ENCODE measurements at places on chromosomes 16 and 17. TPM values are rescaled to one million over a fixed set of nuclear protein-coding genes. Genes with fewer than 3 reads are reported as not detected.

- DNase-seq, result no peak
Observed at GRCh38 chr16:31880322-31880979, 6.8 kb downstream of the ZNF267 start.

DNA sequence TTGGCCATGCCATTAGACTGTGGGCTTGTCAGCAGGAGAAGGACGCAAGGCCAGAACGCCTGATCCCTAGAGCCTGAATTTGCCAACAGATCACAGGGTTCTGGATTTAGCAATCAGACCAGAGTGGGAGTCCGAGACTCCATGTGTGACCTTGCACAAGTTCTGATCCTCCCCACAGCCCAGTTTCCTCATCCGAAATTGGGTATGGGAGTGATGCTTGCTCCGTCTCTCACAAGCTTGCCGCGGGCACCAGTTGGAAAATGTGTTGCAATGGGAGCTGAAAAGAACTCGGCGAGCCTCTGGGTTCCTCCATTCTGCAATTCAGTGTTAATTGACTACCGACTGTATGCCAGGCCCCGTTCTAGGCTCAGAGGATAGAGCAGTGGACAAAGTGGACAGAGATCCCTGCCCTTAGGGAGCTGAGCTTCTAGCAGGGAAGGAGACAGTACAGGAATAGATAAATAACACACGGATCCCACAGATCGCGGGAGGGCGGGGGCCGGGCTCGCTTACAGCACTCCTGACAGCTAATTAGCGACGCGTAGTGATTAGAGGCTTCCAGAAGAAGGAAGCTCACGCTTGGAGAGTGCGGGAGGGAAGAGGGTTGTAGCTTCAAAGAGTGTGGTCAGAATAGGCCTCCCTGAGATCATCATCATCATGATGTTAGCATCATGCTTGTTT, 150.4 kb upstream of the CIBAR2 start:
- DNase-seq, result no peak

- DNase-seq, result no peak
Observed at GRCh38 chr16:88770461-88771293, 14.3 kb downstream of the PIEZO1 start.

Gene ST6GALNAC2
- 3.0 TPM for total RNA-seq

Gene TP53TG3F
- total RNA-seq, result not detected

DNA sequence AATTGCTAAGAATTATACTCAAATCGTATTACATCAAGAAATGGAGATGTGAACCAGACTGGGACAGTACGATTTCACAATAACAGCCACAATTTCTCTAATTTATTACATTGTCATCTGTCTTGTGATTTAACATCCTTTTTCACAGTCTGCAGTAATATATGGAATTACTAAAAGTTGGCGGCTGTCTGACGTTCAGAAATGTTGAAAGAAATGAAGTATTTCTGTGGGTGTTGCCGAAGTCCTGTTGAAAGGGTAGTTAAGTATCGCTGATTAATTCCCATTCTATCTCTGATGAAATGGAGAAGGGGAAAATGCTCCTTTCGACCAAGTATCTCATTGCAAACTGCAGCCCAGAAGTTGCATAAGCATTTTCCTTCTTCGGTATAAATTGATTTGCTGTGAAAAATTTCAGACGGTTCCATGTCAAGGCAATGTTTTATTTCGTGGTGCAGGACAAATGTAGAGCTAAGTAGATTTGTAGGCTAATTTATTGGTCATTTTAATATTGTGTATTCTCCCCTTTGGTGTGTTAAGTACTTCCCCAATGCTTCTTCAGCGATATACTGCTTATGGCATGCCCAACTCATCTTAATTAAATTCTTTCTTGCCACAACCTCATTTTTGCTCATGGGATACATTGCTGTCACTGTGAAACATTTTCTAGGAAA, 775.2 kb upstream of the RBFOX1 start:
- DNase-seq, result no peak

Gene CLEC3A
- not detected for total RNA-seq

DNA sequence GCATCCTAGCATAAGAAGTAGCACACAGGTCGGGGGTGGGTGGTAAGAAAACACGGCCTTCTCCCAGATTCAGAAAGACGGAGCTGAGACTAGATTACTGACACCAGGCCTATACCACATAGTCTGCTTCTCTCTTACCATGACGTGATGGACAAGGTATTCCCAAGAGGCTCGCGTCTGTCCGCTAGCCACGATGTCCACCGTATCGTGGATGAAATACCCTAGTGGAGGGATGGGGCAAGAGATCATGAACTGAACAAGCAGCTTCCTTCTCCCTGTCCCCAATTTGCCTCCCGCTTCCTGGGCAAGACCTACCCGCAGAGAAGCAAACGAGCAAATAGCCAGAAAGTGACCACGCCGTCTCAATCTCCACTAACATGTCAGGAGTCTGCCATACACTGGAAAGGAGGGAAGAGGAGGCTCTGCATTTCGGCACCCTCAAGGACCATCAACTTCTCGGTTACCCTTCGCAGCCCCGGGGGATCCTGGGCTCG, 820 bp downstream of the TLCD1 start:
- no peak for DNase-seq

GRCh38 chr16:53583401-53583800, 80.4 kb upstream of the AKTIP start:
- no peak for DNase-seq

- no peak for DNase-seq
Observed at GRCh38 chr17:36862116-36862920, 75.0 kb upstream of the LHX1 start.

Gene ZC3H18
- total RNA-seq, result 23.2 TPM

DNA sequence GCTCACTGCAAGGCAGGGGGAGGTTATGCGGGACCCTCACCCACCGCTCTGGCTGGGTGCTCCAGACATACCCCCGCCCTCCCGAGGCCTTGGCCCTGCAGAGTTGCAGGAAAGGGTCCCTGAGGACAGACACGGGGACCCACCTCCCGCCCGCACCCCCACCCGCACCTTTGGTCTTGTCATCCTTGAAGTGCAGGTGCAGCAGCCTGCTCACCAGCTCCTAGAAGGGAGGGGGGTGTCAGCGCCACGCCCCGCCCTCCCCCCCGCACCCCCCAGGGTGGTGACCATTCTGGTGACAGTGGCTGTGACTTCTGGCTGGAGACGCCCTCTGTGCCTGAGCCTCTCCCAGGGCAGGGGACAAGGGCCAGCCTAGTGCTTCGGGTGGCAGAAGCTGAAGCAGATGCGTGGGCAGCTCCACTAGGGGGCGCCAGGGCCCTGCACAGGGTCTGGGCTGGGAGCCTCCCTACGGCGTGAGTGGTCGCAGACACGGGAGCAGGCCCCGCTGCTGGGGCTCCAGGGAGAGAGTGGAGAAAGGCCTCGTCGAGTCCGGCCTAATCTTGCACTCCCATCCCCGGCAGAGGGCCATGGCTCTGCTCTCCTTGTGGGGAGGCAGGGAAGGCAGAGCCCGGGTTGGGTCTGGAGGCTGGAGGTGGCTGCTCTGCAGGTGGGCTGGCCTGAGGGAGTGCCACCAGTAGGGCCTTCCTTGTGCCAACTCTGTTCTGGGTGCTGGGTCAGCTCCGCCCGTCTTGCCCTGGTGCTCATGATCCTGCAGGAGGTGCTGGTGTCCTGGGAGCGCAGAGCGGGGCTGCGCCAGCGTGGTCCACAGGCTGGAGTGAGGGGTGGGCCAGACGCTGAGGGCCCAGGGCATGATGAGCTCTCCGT, 2.7 kb downstream of the CENPX start:
- DNase-seq, result no peak

Gene GNAO1
- total RNA-seq, result 39.1 TPM

Gene CDK5R1
- 0.93 TPM for total RNA-seq

- no peak for DNase-seq
Observed at GRCh38 chr17:60944751-60945150, 267.1 kb downstream of the BCAS3 start.

- no peak for DNase-seq
Observed at GRCh38 chr16:13926891-13927290, 6.9 kb downstream of the ERCC4 start.

GRCh38 chr16:11716336-11716735, 26.3 kb downstream of the TXNDC11 start:
- DNase-seq, result no peak

DNA sequence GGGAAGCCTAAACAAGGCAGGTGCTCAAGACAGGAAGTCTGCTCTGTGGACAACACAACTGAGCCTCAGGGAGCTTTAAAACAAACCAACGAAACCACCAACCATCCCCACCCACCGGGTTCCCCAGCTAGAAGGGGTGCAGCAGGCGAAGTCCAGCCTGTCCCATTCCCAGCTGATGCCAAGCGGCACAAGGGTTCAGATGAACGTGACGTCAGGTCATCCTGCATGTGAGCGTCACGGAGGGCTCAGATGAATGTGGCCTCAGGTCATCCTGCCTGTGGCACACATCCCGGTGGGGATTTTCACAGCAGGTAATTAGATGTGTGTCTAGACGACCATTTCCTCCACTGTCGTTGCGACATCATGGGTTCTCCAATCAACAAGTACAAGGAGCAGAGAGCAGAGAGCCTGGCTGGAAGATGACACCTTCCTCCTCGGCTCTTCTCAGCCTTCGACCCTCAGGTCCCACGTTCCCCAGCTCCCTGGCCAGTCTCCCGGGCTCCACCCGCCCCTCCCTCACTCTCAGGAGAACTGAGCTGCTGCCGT, 246.5 kb downstream of the FOXL1 start:
- DNase-seq, result no peak

- no peak for DNase-seq
Observed at GRCh38 chr17:37361543-37361942, 14.2 kb upstream of the C17orf78 start.

DNA sequence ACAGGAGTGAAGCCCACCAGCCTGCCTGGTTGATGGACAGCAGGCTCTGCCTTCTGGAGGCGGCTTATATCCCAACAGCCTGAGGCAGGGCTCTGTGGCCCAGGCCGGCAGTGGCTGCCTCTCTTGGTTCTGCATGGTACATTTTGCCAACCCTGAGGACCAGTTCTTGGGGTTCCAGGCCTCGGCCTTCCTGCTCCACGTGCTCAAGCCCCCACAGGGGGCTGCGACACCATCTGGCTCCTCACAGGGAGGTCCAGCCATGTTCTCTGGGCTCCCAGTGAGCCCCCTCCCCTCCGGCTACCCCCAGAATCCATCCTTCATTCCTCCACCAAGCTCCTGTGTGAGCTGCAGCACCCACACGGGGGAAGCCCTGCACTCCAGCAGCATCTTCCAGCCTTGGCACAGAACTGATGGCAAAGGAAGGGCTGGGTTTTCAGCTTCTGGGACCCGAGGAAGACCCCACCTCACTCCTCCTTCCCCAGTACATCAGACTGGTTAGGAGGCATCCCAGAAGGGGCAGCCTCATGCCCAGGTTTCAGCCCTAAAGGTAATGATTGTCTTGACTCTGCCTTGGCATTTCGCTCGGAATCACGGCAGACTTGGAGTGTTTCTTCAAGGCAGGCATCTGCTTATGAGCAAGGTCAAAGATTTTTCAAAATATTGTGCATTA, 231.2 kb downstream of the CPPED1 start:
- peak; percentile 58 for DNase-seq

DNA sequence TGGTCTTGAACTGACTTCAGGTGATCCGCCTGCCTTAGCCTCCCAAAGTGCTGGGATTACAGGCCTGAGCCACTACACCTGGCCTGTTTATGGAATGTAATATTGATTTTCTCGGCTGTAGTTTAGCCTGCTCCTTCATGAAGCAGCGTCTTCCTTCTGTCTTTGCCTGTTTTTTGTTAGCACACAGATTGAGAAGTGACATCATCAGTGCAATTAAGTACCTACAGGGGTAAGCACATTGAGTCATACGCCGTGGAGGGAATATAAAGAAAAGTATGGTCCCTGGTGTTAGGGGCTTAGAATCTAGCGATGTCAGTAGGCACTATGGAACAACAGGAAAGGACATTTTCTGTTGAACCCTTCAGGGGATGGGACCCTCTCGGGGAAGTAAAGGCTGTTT, 48.7 kb upstream of the SEC14L1 start:
- DNase-seq, result no peak

Gene CRISPLD2
- total RNA-seq, result 311 TPM

Gene ARL6IP1
- total RNA-seq, result 56.7 TPM

GRCh38 chr16:48385253-48386150, at the start of gene SIAH1:
TSS of gene SIAH1 (minus strand) at chr16:48385413. CDS start at chr16:48362428, 22,985 bp downstream.
- DNase-seq, result peak; percentile 95

Gene MRM3
- 7.8 TPM for total RNA-seq

Gene FBXW10
- total RNA-seq, result 0.14 TPM

DNA sequence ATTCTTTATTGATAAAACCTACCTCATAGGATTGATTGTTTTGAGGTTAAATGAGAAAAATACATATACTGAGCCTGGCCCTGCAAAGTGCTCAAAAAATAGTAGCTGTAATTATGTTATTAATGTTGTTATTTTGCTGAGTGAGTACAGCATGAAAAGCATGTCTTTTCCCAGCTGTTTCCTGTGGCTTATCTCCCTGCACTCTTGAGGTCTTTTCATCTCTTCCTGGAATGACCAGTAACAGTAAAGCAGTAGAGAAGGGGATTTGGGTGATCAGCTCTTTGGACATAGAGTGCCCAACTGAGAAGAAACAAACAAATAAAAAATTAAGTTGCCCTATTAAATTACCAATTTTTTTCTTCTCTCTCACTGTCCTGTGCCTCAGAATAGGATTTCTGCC, 53.7 kb downstream of the NFAT5 start:
- DNase-seq, result no peak

GRCh38 chr16:84141143-84141670, 3.8 kb downstream of the HSDL1 start:
- no peak for DNase-seq

Data from posterior vena cava (tissue), 2 donors.